ENCODE measurements at places on chromosomes 13 and 19.

GRCh38 chr19:47523473-47523872 lies 8.6 kb upstream of the NAPA start:
- DNase-seq = no peak

GRCh38 chr19:15115762-15116615 lies 8.8 kb downstream of the SYDE1 start:
- DNase-seq = no peak

DNA sequence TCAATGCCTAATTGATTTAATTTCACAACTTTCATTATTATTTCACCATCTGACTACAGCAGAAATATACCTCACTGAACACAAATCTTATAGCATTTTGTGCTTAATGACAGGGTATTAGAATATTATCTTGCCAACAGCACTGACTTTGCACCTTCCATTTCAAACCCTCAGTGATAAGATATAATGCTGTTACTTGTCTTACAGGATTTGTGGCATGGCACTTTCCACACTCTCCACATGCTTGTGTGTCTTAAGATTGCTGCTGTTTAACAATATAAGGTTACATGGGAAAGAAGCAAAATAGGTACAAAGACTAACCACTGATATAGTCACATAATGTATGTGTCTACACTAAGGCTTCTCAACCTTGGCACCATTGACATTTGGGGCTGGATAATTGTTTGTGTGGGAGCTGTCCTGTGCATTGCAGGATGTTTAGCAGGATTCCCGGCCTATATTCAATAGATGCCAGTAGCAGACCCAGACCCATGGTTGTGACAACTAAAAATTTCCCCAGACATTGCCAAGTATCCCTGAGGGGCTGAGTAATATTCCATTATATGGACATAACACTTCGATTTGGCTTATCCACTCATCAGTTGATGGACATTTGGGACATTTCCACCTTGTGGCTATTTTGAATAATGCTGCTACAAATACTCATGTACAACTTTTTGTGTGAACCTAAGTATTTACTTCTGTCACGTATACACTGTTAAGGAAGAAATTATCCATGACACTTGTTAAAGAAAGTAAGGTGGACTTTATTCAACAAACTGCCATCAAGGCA lies 5.7 kb upstream of the DIAPH3 start:
- no peak for DNase-seq

DNA sequence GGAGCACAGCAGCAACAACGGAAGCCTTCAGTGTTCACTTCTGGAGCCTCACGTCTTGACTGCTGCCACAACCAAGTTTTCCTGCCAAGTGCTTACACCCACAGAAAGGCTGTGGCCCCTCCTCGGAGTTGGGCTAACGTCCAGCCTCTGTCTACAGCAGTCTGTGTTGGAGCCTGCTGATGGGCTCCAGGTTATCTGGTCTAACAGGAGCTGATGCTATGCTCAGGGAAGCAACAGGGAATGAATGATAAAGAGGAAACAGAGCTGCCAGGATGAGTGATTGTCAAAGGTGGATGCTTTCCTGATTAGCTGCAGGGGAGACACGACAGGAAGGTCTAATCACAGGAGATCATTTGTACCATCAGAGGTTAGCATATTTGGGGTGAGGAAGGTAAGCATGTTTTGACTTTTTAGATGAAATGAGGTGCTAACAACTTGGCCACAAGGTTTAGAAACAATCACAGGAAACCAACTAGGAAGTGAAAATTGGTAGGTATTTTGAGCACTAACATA lies 53.8 kb upstream of the RCBTB2 start:
- DNase-seq = no peak

DNA sequence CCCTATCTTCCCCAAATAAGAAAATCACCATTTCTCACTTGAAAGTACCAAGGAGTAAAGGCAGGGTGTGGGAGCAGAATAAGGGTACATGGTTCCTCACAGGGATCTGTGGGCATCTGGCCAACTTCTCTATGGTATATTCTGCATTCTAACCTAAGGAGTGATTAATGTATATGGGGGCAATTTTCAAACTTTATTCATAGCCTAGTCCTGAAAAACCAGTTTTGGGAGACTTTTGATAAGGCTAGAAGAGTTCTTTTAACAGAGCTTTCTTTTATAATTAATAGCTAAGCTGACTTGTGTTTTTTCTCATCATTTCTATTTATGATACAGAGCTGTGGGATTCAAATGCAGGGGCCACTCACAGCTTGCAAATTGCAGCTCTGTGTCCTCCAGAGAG lies 852 bp downstream of the SCEL start:
- no peak for DNase-seq

DNA sequence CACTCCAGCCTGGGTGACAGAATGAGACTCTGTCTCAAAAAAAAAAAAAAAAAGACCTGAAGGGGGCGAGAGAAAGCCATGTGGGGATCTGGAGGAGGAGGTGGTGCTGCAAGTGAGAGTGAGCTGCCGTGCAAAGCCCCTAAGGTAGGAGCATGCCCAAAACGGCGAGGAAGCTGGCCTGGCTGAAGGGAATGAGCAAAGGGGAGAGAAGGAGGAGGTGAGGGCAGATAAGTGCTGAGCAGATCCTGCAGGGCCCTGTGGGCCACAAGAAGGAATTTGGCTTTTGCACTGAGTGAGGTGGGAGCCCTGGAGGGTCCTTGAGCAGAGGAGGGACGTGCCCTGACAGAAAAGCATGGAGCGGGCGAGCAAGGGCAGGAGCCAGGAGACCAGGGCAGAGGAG lies 19.4 kb upstream of the ADGRE5 start:
- no peak for DNase-seq

DNA sequence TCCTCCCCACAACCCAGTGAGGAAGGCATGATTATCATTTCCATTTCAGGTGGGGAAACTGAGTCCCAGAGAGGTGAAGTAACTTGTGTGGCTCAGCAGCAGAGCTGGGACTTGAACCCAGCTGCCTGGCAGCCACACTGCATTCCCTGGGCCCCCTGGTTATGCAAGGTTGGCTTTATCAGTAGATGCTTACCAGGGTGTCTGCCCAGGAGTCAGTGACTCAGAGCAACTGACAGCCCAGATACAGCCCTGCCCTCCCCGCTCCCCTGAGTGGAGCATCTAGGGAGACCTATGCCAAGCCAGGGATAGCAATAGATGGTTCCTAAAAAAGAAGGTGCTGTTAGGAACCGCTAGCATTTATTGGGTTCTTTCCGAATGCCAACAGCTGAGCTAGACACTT lies 5.9 kb downstream of the IGLON5 start:
- no peak for DNase-seq

- DNase-seq = no peak
Observed at GRCh38 chr13:83622422-83622784, 259.9 kb downstream of the SLITRK1 start.

- DNase-seq = no peak
Observed at GRCh38 chr13:45162194-45162593, 38.7 kb downstream of the KCTD4 start.

DNA sequence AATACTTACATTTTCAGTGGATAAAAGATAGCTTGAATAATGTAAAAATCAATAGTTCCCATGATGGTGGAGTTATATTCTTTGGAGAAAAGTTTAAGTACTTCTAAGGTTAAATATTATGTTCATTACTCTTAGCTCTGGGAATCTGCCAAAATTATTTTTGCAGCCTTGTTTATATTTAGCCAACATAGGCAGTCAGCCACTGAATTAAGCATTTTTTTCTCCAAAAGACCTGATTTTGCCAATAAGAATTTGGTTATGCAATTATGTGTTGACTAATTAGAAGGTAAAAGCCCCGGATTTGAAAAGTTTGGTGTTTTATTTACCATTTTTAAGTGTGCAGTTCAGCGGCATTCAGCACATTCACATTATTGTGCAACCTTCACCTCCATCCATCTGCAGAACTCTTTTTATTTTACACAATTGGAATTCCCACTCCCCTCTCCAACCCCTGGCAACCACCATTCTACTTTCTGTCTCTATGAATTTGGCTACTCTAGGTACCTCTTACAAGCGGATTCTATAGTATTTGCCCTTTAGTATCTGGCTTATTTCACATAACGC lies 90.1 kb upstream of the C1QTNF9B start:
- DNase-seq = no peak

DNA sequence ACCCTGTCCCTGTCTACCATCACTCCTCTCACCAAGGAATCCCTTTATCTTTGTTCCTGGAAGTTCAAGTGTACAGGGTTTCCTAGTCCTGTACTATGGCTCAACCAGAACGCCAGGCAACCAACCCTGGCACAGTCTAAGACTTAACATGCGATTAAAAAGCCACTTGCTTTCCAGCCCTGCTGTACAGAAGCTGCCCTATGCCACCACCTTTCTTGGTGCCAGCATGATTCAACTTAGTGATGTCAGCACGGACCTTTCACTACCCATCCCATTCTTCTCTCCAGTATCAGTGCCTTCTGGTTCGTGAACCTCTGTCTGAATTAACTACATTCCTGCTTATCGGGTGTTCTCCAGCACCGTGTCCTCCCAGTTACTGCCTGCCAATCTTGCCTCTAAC lies 151.1 kb downstream of the KLF12 start:
- no peak for DNase-seq

DNA sequence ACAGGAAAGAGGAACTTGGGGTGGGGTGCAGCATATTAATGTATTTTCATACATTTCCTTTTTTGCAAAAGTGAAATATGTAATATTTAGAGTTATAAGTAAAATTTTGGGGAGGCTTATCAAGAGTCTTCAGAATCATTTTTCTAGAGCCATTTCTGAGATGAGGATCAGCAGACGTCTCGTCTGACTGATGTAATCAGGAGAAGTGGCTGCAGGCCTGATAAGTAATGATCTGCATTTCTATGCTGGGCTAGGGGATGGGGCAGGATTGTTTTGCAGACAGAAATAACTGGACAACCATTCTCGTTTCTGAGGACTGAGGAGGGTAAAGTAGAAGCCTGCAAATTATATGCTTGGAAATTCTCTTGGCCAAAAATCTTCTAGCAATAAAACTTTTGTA lies 89.2 kb upstream of the ARGLU1 start:
- no peak for DNase-seq

- no peak for DNase-seq
Observed at GRCh38 chr19:9956956-9957355, 20.6 kb upstream of the OLFM2 start.

DNA sequence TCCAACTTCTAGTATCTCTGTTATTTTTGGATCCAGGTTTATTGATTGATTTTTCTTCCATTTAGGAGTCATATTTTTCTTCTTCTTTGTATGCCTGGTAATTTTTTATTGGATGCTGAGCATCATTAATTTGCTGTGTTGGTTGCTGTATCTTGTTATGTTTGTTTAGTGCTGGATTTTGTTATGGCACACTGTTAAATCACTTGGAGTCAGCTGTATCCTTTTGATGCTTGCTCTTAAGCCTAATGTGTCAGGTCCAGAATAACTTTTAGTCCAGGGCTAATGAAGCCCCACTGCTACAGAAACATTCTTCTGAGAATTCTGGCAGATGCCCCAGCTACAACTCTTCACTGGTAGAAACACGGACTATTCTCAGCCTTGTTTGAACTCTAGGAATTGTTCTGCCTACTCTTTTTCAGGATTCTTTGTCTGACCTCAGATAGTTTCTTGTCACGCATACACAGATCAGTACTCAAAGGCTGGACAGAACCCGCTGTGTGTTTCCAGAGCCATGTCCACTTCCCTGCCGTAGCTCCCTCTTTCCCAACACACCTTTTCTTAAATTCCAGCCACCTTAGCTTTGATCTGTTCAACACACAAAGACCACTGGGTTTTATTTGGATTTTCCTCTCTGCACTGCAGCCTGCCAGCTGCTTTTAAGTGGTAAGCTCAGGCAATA lies 137.1 kb upstream of the WASF3 start:
- DNase-seq = no peak

GRCh38 chr13:28052945-28053344 lies 47.4 kb downstream of the FLT3 start:
- DNase-seq = no peak

DNA sequence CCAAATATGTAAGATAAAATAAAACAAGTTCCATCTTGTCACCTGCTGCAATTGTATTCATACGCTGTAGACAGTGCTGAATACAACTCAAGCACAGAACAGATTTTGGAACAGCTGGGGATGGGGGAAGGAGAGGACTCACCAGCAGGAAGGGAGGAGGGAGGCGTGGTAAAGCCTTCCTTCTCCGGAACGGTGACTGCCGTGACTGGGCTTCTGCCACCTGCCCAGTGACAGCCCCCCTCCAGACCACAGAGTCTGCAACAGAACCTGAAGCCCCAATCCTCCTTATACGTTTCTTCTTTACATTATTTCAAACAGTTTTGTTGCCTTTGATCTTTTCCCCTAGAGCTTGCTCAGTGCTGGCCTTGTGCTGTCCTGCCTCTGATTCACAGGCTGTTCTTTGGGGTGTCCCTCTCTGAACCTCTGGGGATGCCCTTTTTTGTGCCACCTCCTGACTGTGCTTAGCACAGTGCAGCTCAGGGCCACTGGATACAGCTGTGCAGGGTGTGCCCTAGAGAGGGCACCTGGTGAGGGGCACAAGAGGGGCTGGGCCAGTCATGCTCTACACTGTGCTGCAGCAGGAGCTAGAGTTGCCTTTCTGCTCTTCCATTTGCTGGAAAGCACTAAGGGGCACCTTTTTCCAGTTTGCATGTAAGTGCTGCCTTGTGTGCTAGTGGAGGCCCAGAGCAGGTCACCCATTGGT lies 213.0 kb downstream of the ZIC5 start:
- no peak for DNase-seq

DNA sequence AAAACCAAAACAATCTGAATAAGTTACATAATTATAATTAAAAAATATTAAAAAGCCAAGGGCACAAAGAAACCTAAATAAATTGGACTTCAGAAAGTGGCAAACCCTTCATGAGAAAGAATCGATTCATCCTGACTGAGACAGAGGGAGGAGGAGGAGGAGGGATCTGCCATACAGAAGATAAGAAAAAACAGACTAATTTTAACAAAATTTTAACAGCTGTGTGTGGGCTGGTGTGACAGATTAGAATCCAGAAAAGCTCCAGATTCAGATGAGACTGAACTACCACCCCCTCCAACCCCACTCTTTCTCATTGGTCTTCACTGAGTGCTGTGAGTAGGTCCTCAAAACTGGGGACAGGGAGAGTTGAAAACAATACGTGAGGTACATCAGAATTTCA lies 111.5 kb upstream of the HTR2A start:
- DNase-seq = no peak
